ENCODE measurements at places on chromosomes 4 and X.

GRCh38 chr4:87053176-87053658 lies 118.4 kb downstream of the AFF1 start:
- DNase-seq = no peak

DNA sequence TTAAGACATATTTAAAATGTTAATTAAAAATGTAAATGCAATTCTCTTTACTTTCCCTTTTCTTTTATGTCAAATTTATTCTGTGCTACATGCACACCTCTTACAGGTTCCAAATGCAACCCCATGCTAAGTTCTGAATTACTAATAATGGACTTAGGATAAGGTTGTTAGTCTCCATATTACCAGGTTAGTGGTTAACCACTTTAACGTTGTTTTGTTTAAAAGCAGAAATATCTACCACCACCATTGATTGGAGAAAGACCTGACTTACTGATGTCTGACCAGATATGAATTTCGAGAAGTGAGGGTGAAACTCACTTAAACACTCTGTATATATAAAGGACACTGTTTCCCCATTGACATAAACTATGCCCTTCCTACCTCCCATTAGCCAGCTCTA lies 6.9 kb upstream of the TRPC3 start:
- DNase-seq = no peak

DNA sequence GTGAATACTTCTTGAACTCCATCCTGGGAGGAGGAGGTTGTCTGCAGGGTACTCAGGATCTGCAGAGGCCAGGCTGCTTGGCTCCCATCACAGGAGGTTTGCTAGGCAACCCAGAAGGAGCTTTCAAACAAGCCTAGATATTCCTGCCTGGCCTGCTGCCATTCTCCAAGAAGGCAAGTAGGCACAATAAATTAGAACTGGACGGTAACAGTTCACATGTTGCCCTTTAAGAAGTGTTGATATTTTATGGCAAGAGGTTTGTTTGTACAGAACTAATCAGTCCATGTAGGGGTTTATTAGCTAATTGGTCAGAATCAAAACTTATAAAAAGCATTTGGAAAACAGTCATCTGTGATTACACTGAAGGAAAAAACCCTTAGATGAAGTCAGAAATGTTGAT lies 39.3 kb downstream of the SYNPO2 start:
- no peak for DNase-seq

DNA sequence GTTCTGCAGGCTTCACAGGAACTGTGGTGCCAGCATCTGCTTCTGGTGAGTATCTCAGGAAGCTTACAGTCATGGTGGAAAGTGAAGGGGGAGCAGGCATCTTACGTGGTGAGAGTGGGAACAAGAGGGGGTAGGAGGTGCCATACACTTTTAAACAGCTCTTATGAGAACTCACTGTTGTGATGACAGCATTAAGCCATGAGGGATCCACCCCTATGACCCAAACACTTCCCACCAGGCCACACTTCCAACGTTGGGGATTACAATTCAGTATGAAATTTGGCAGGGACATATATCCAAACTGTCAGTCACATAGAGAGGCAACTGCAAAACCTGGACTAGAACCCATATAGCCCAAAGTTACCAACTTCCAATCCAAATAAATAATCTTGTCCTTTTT lies 43.1 kb upstream of the ZCCHC12 start:
- DNase-seq = no peak

- no peak for DNase-seq
Observed at GRCh38 chr4:72712997-72713396, 144.0 kb upstream of the ADAMTS3 start.

GRCh38 chr4:81355136-81355535 lies 116.6 kb downstream of the RASGEF1B start:
- DNase-seq = no peak

DNA sequence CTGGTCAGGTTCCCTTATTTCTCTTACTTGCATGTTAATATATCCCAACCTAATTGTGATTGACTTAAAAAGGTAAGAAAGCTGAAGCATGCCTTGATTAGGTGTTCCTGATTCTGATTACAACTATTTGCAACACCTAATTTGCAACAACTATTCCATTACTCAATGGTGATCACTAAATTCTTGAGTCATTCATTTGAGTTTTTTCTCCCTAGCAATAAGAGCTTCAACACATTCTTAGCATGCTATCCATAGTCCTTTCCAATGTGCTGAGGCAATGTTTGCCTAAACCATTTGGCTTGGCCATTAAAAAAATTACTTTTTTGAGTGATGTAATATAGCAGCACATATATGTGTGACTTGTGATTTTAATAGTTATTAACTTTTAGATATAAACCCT lies 851.4 kb downstream of the TRAM1L1 start:
- DNase-seq = no peak

DNA sequence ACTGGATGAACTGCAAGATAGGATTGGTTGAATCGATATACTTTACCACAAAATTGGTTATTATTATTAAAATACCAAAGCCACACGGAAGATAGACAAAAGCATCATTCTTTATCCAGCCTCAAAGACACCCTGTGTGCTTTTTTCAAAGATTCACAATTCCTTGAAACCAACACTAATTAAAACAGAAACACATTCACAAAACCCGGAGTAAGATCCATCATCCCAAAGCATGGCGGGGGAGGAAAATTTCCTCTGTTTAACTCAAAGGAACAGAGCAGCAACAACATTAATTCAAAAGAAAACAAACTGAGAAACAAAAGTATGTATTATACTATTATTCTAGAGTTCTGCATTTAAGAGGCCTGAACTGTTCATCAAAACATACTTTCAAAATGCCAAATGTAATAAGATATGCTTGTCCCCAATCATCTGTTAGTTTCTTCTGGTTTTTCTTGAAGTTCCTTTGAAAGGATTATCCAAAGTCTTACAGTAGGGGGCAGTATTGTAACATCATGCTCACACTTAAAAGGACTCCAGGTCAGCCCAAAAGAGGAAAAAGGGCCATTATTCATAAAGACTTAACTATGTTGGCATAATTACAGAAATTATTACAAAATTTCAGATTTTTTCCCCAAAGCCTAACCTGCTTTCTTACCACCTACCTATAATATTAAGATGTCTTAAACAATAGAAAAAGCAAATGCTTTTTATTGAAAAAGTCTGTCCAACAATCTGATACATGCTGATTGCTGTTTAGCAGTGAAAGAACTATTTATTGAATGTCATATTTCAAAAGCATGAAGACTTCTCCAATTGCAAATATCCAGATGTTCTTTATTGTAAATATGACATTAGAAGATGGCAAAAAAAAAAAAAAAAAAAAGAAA lies 168.7 kb downstream of the SCFD2 start:
- DNase-seq = no peak

DNA sequence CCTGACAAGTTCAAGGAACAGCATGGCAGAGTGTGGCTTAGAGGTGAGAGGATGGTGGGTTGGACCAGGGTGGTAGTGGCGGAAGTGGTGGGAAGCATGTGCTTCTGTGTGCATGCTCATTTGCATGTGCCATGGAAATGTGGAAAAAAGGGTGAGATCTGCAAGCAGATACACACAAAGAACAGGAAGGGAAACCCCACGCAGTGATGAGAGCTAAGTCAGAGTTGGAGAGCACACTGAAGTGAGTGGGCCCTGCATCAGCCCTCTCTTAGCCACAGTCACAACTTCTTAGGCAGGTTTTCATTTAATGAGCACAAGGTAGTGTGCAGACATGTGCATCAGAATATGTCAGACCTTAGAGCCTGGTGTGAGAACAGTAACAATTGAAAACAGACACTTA lies 483.8 kb downstream of the AFF2 start:
- DNase-seq = no peak
